ENCODE measurements at places on chromosomes 6 and 20. TPM values are rescaled to one million over a fixed set of nuclear protein-coding genes. Genes with fewer than 3 reads are reported as not detected.

The BMP2 gene
- total RNA-seq = 2.5 TPM

The TRIM27 gene
- total RNA-seq = 32.7 TPM

The PDCD2 gene
- 86.3 TPM for total RNA-seq

The SAMHD1 gene
- total RNA-seq = 7.4 TPM

The KCNQ2 gene
- not detected for total RNA-seq

The SERINC1 gene
- total RNA-seq = 60.7 TPM

The RAET1L gene
- 27.2 TPM for total RNA-seq

The MTCH1 gene
- total RNA-seq = 169 TPM

The ADAT2 gene
- 4.9 TPM for total RNA-seq

The CGAS gene
- total RNA-seq = 1.8 TPM

The NKAPL gene
- total RNA-seq = 0.56 TPM

The SLC17A9 gene
- total RNA-seq = 1.6 TPM

The SCRT2 gene
- not detected for total RNA-seq

The TMEM170B gene
- 0.05 TPM for total RNA-seq

The GHRH gene
- total RNA-seq = not detected

The VIP gene
- total RNA-seq = not detected
